ENCODE measurements at places on chromosomes 5 and 9.
A peak's percentile ranks its signal among the peaks of the same experiment; 100 is the strongest.

DNA sequence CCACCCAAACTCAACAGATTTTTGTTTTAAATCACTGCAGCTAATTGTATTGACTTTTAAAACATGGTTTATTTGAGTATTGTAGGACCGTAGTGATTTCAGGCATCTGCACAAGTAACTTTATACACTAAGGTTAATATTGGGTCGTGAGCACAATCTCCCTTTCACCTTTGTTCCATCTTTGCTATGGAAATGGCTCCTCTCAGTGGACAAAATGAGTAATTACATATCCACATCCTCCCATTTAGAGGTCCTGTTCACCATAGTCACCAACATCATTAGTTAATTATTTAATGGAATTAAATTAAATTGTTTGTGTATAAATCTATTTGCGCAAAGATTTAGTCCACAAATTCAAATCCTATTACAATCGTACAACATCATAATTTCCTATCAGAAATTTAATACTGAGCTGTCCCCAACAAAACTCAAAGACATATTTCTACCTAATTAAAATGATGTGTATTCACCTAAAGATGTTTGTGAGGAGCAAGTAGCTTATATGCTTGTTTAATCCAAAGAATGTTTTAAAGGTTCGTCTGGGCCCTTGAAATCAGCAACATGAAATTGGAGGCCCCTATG is 173.0 kb upstream of the DAPK1 start:
- DNase-seq, result no peak

DNA sequence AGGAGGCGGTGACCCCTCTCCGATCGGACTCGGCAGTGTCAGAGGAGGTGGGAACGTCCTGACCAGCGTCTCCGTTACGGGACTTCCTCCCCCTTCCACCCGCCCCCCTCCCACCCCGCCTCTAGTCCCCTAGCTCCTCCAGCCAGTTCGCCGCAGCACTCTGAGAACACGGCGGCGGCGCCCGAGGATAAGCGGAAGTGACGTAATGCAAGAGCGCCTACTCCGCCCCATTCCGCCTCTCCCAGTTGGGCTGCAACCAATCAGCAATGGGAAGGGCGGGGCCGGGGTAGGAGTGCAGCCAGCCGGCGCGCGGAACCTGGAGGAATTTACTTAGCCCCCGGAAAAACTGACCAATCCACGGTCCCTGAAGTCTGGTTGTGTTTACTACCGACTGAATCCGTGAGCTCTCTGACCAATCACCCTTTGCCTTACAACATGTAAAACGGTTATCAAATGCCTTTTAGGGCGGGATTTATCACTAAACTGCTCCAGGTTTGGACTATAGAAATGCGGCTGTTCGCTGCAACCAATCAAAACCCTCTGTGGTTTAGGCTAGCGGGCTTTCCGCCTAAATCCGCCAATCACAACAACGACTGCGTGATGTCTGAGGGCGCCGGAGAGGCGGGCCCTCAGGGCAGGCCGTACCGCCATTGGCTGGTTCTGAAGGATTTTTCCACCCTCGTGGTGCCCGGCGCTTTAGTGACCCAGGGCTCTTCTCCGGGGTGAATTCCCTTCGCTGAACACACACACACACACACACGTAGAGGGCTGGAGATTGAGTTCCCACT is at the start of gene ZBTB5:
Gene ZBTB5, minus strand, starts transcription at position 202 of the 788 bp plus-strand sequence. CDS start 22,899 bp downstream, outside the sequence.
- DNase-seq, result peak; percentile 83

GRCh38 chr5:124393584-124394379 is 352.7 kb downstream of the ZNF608 start:
- no peak for DNase-seq

- no peak for DNase-seq
Observed at GRCh38 chr5:32709750-32710549, 1.2 kb upstream of the NPR3 start.

DNA sequence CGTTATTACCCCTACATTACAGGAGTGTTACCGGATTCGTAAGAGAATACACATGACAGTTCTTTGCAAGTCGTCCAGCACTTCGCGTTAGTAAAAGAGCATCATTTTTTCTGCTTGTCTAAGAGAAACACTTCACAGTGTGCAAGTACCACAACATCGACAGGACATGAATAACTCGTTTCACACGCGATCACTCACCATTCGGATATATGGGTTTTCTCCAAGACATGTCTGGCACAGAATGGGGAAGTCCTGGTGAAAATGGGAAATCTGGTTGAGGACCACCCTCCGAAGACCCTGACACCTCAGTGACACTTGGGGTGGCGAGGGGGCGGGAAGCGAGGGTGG is 642 bp downstream of the RBM22 start:
- DNase-seq, result no peak

- no peak for DNase-seq
Observed at GRCh38 chr5:81187885-81188284, 45.2 kb upstream of the CKMT2 start.

DNA sequence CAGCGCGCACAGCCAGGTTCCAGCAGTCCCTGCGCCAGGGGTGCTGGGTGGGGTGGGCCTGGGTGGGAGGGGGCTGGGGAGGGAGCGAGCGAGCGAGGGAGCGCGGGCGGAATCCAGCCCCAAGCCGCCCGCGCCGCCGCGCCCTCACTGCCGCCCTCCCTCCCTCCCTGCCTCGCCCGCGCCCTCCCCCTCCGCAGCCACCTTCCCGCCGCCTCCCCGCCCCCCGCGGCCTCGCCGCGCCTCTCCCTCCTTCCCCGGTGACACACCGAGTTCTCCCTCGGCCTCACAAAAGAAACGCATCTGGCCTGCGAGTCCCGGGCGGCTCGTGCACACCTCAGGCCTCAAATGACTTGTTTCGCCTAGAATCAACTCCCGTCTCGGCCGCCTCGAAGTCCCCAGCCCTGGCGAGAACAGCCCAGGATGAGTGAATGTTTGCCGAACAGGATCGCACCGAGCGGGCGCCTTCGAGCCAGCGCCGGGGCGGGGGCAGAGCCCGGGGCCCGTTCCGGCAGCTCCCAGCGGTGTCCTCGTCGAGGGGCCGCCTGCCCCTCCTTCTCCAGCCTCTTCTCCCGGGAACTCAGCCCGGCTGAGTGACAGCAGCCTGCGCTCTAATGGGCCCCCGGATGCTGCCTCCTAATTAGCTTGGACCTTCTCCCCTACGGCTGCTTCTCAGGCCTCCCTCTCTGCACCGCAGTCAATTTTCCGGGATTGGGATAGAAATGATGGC is 371 bp upstream of the PITX1 start:
- DNase-seq, result no peak

DNA sequence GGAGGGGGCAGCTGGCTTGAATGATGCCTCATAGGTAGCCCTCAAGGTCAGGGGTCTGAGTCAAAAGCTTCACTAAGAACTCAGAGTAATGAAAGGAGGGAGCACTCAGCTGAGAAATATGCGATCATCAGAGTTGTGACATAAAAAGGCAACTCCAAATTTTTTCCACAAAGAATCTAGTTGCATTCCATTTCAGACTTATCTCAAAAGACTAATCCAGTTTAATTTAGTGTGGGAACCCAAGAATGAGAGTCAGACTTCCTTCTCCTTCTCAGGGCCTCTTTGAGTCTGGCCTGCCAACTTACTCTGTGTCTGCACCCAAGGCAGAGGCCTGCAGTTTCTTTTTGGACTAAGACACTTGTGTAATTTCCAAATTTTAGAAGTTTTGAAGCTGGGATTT is 34.7 kb downstream of the GABRP start:
- DNase-seq, result no peak

GRCh38 chr9:36165826-36166167 is 3.4 kb upstream of the CCIN start:
- DNase-seq, result no peak

- no peak for DNase-seq
Observed at GRCh38 chr5:110751902-110752762, 13.3 kb downstream of the SLC25A46 start.

- DNase-seq, result no peak
Observed at GRCh38 chr5:154862766-154863165, 4.3 kb downstream of the CNOT8 start.

DNA sequence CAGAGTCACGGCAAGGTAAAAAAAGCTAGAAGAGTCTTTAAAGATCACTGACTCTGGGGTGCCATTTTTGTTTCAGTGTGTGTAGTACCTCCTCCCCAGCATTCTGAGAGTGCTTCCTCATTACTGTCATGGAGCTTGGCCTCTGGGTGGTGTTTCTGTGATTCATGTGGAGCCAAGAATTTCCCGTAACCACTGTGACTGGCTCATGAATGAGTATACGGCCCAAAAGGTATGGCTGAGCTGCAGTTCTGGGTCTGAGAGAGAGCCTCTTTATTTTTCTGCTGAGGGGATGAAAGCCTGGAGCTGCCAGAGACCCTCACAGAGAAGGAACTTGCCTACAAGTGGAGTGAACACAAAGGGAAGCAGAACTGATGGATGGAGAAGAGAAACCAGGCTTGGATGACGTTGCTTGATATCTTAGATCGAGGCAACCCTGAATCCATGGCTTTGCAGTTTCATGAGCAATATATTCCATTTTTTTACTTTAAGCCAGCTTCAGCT is 85.6 kb downstream of the PTTG1 start:
- DNase-seq, result no peak

- DNase-seq, result peak; percentile 52
Observed at GRCh38 chr9:106731910-106732309, 131.1 kb upstream of the ZNF462 start.

DNA sequence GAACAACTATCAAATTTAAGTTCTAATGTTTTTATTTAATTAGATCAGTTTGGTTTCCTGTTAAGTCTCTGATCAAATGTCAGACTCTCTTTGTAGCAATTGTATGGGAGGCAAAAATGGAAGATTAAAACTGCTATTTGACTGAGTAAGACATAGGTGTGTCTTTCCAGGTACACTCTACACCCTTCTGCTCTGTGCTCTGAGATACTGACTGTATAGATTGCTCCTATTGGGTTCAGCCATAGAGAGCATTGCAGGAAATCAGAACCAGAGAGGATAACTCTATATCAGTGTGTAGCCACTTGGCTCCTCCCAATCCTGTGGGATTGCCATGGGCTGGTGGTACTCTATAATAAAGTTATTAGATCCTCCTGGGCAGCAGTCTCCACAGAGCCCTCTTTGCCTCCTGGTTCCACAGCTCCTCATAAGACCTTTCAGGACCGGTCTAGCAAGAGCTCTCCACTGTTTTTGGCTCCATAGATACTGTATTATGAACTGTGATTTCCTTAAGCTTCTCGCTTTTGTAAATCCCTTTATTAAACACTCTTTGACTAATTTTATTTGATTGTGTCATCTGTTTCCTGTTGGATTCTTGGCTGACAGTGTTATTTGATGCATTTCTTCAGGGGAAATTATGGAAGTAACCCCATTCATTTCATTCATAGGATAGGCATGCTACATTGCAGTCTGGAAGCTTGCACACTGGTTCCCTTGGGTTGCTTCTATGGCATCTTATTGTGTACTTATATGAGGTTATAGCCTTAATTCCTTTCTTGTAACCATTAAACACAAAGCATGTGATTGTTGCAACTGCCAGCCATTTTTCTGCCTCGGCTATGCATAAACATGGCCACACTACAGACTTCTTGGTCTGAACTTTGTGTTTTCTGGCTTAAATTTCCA is 115.6 kb downstream of the VCAN start:
- no peak for DNase-seq

DNA sequence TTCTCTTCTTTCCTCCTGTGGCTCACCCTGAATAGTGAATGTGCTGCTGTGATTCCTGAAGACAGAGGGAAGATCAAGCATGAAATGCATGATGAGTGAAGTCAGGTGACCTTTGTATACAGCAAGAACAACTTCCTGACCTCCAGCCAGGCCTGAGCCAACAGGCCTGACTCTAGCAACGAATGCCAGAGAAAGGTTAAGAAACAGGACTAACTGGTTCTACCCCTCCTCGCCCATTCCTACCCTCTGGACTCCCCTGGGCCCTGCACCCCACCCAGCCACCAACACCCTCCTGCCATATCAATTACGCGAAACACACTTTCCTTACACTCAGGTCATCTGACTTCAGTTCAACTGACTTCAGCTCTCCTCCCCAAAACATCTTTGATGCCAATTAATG is 4.9 kb downstream of the SUSD1 start:
- DNase-seq, result no peak

GRCh38 chr9:94085062-94085639 is 887 bp downstream of the PTPDC1 start:
- DNase-seq, result no peak

GRCh38 chr5:97752871-97753270 is 569.8 kb upstream of the RIOK2 start:
- DNase-seq, result no peak

GRCh38 chr9:137445275-137445807 is 4.2 kb upstream of the ENTPD8 start:
- DNase-seq, result no peak

GRCh38 chr9:20357037-20357432 is 265.3 kb downstream of the MLLT3 start:
- DNase-seq, result no peak

GRCh38 chr5:97888439-97888838 is 705.4 kb upstream of the RIOK2 start:
- DNase-seq, result no peak

DNA sequence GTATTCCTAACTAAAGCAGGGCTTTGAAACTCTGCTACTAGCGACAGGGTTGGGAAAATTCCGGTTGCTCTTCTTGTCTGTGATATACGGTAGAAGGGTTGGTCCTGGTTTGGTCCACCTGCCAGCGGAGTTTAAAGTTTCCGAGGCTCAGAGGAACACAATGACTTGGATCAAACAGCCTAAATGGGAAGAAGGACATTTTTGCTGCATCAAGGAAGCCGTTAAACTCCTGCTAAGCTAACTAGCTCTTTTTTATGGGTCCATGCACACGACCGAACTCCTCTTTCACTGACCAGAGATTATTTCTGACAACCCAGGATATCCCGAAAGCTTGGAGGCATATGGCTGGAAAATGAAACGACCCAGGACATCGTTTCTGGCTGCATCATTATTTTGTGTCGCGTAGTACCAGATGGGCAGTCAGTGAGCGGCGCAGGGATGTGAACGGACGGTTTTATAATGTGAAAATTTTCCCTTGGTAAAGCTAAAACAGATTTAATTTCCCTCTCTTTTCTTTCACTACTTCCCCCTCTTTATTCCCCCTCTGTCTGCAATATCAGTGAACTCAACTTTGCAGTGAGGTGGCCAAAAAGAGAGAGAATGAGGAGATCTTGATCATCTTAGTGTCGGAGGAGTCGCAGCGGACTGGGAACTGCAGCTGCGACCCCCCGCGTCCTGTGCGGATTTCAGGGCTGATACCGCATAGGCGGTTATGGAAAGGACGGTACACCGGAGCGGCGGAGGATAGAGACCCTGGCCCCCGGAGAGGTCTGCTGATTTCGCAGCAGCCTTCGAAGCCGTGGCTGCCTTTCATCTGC is at the start of gene LURAP1L:
Gene LURAP1L, plus strand, starts transcription at position 160 of the 818 bp plus-strand sequence. CDS start 696 bp downstream, outside the sequence.
- DNase-seq, result no peak

DNA sequence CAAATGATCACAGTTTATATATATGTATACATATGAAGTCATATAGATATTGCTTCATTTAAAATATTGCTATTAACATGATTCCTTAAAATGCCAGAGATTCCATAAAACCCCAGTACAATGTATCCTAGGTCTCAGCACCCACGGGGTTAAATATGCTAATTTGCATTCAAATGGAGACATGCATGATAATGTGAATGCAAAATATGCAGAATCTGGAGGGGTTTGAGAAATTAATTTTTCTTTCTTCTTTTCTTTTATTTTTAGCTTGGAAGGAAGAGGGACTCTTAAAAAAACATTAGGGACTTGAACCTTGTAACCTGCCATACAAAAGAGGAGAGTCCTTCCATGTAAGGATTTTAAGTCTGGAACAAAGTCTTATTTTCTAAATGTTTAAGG is 211.9 kb downstream of the MEF2C start:
- no peak for DNase-seq

- peak; percentile 35 for DNase-seq
Observed at GRCh38 chr5:145681686-145682085, 153.5 kb downstream of the PRELID2 start.
